ENCODE measurements at places on chromosomes 16 and 17. TPM values are rescaled to one million over a fixed set of nuclear protein-coding genes. Genes with fewer than 3 reads are reported as not detected.

Gene FN3K
- total RNA-seq = 0.96 TPM

Gene TBC1D3I
- 0.45 TPM for total RNA-seq

Gene ASGR2
- total RNA-seq = not detected

Gene KRTAP9-2
- total RNA-seq = not detected

Gene FN3KRP
- total RNA-seq = 28.3 TPM

Gene SERPINF2
- total RNA-seq = 0.18 TPM

Gene DDX19B
- total RNA-seq = 34.8 TPM

Gene LRRC37A
- total RNA-seq = 1.8 TPM

Gene USH1G
- not detected for total RNA-seq

Gene CA5A
- total RNA-seq = not detected

Gene ALOXE3
- total RNA-seq = 0.09 TPM

Gene CCL11
- total RNA-seq = not detected

Gene CENPV
- 142 TPM for total RNA-seq

Gene ZFPM1
- total RNA-seq = 18.0 TPM

Gene ZNF287
- 6.4 TPM for total RNA-seq

Gene CXCL16
- 2.5 TPM for total RNA-seq

Gene RAMP2
- total RNA-seq = not detected

Gene CMTM1
- total RNA-seq = 6.2 TPM

Gene ASIC2
- not detected for total RNA-seq

Gene CCL7
- total RNA-seq = not detected

Gene PPP1R27
- total RNA-seq = not detected

Gene TMEM95
- not detected for total RNA-seq

All from activated CD8-positive, alpha-beta T cell treated with anti-CD3 and anti-CD28 coated beads for 36 hours (primary cell).